Kidney glomerular epithelial cell (primary cell): ENCODE measurements at places on chromosomes 1 and 21.

DNA sequence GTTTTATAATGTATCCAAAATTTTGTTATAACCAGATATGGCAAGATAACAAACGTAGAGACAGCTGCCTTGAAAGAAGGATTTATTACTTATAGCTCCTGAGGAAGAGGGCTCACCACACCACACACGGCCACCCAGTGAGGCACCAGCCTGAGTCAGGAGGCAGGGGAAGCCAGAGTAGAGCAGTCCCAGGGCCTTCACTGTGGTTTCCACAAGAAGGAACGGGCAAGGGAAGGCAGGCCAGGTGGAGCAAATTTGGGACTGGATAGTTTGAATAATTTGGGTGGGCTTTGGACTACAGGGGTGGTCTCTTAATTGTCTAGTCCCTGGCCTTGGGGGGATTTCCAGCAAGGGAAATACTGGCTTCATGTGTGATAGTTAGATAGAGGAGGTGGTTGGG lies 72.5 kb downstream of the RRAGC start:
- DNase-seq = no peak

GRCh38 chr1:110434946-110435345 lies 16.0 kb upstream of the PROK1 start:
- no peak for DNase-seq

DNA sequence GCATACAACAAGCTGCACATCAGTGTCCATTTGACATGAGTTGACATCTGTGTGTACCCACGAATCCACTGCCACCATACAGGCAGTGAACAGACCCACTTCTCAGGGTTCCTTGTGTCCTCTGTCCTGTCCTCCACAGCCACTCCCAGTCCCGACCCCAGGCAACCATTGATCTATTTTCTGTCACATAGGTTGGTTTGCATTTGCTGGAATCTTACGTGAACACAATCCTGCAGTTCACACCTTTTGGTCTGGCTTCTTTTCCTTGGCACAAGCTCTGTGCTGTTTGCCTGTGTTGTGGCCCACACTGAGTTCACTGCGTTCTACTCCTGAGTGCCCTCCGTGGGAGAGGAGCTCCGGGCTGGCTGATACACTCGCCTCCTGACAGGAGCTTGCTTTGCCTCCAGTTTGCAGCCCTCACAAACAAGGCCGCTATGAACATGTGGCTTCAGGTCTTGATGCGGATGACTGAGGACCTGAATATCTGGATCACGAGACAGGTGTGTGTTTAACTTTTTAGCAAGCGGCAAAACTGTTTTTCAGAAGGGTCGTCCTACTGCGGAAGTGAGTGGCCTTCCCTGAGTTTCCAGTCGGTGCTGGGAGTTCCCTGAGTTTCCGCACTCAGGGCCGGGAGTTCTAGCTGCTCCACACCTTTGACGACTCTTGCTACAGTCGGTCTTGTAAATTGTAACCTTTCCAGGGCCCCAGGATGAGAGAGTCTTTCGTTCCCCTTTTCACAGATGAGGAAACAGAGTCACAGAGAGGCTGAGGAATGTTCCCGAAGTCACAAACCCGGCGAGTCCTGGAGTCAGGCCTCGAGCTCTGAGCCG lies 13.0 kb upstream of the COL18A1 start:
- no peak for DNase-seq

GRCh38 chr1:111172463-111172862 lies 28.0 kb downstream of the DENND2D start:
- DNase-seq = no peak

GRCh38 chr1:20729990-20730689 lies 2.4 kb downstream of the SH2D5 start:
- no peak for DNase-seq

DNA sequence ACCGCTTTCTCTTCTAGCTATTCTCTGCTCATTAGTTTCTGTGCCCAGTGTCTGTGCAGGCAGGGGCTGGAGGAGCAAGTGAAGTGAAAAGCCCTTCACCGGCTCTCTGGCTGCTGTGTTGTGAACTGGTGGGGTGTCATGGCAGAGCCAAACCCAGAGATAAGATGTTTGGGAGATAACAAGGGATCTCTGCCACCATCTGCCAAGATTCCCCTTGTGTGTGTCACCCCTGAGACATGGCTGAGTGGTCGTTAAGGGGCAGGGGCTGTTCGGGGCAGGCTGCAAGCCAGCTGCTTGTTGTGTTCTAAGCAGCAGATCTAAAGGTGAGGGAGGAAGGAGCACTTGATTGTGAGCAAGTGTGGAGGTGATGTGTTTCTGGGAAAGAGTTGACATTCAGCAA lies 24.5 kb downstream of the CNIH3 start:
- DNase-seq = no peak

DNA sequence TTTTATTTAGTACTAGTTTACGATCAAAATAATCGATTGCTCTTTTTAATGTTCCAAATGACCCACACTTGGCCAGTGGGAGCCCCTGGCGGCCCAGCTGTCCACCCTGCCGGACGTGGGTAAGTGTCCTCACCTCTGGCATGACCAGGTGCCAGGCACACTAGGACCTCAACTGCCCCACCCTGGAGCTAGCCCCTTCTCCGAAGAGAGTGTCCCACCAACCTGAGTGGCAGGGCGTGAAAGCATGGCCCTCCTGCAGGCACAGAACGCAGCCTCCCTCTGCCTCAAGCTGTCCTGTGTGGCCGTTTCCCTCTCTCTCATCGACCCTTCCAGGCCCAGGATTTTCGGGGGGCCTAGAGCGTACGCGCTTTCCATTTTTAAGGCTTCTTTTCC lies 32.9 kb upstream of the AGPAT3 start:
- DNase-seq = no peak

- DNase-seq = no peak
Observed at GRCh38 chr1:41764656-41765055, 154.1 kb downstream of the HIVEP3 start.

DNA sequence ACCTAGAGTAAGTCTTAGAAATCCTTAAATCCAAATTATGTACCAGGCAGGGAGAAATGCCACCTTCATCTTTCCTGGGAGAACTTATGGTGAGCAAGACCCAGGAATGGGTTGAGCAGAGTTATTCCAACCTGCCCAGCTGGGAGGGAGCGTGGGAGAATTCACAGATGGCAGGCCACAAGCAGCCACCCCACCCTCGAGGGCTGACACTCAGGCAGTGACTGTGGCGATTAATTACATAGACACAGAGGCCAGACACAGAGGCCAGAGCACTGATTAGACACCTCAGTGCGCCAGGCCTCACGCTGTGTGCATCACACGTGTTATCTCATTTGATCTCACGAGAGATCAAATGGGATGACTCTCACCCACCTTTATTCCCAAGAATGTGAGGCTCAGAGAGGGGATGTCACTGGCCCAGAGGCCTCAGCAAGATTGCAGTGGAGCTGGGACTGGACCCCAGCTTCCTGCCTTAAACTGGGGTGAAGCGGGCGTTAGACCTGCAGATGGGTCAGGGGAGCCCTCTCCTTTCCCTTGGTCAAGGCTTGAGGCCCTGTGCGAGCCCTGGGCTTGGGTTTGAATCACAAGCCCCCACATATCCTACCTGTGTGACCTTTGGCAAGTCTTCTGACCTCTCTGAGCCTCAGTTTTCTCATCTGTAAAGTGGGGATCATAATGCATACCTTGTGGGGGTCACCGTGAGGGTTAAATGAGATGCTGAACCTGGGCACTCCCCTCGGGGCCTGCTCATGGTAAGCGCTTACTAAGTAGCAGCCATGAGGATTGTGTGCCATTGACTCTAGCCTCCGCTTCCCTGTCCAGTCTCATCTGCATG lies 28.8 kb upstream of the PADI4 start:
- DNase-seq = no peak

- DNase-seq = no peak
Observed at GRCh38 chr21:44899768-44900558, 20.7 kb downstream of the ITGB2 start.

- DNase-seq = no peak
Observed at GRCh38 chr1:115726161-115726560, 42.4 kb downstream of the CASQ2 start.

GRCh38 chr1:150555971-150556865 lies 7.0 kb downstream of the ADAMTSL4 start:
- DNase-seq = no peak

DNA sequence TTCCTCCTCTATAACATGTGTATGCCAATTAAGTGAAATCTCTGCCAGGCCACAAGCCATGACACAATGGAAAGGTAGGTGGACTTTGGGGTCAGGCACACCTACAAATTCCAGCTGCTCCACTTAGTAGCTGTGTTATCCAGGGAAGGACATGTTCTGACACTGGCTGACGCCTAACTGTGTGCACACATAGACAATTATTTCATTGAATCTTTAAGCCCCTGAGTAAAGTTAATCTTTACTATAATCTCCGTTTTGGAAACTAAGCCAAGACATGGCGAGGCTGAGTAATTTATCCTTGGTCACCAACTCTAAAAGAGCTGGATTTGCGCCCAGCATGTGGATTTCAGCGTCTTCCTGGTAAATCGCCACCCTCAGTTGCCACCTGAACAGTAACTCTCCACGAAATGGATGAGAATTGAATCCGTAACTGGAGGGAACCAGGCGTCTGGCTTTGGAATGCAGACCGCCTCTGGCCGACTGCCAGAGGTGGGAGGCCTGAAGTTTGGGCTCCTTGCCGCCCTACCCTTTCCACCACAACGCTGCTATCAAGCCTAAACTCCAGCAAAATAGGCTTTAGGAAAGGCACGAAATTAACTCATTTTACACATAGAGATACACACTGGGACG lies 888 bp upstream of the SNRPE start:
- DNase-seq = peak; percentile 32

- DNase-seq = no peak
Observed at GRCh38 chr1:45490121-45490625, 790 bp downstream of the TESK2 start.

DNA sequence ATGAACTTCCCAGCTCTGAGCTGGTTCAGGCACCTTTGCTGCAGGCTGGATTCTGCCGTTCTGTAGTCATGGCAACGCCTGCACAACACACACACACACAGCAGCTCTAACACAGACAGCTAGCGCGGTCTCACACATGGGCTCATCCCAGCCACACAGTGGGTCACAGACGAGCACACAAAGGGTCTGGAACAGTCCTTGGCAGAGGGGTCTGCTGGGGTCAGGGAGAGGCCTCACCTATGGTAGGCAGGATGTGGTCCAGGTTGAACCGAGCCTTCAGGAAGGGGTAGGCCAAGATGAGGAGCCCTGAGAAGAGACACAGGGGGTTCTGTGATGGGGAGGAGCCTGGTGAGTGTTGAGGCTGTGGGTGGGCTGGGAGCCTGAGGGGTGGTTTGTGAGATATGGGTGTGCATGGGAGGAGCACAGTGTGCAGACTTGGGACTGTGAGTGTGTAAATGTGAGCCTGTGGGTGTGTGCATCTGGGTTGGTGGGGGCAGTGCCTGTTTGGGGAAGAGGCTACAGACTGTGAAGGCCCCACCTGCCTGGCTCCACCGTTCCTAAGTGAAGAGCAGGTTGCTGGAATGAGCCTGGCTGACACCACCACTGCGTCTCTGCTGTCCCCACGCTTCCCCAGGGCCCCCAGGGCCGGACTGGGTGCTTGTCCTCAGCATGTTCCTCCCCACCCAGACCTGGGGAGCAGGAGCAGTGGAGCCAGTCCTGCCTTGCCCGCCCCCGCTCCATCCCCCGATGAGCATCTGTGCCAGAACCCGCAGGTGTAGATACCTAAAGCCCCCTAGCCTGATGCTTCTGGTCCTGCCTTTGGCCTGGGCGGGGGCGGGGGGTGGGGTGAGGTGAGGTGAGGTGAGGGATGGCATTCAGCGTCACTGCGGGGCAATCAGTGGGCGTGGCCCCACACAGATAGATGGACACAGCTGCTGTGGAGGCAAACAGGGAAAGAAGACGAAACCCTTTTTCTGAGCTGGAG lies 1.5 kb downstream of the KNCN start:
- DNase-seq = no peak

GRCh38 chr1:185821612-185822385 lies 87.6 kb downstream of the HMCN1 start:
- DNase-seq = no peak

DNA sequence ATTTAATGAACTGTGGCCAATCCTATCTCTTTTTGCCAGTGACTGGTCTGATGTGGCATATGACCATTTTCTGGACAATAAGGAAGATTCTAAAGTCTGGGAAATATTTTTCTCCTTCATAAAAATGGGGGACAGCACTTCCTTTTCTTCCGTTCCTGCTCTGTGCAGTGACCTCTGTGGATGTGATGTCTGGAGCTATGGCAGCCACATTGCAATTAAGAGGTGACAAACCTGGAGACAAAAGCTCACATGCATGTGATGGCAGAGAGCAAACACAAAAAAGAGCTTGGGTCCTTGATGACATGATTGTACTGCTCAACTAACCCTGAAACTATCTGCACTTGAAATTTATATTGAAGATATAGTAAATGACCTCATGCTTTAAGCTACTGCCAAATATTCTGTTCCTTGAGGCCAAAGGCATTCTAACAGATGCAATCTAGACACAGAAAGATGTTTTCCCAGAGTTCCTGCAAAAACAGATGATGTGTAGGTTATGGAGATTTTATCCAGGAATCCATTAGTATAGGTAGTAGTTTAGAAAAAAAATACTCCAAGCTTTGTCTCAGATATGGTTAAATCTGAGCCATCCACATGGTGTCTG lies 2.2 kb upstream of the MAGI3 start:
- peak; percentile 2 for DNase-seq

DNA sequence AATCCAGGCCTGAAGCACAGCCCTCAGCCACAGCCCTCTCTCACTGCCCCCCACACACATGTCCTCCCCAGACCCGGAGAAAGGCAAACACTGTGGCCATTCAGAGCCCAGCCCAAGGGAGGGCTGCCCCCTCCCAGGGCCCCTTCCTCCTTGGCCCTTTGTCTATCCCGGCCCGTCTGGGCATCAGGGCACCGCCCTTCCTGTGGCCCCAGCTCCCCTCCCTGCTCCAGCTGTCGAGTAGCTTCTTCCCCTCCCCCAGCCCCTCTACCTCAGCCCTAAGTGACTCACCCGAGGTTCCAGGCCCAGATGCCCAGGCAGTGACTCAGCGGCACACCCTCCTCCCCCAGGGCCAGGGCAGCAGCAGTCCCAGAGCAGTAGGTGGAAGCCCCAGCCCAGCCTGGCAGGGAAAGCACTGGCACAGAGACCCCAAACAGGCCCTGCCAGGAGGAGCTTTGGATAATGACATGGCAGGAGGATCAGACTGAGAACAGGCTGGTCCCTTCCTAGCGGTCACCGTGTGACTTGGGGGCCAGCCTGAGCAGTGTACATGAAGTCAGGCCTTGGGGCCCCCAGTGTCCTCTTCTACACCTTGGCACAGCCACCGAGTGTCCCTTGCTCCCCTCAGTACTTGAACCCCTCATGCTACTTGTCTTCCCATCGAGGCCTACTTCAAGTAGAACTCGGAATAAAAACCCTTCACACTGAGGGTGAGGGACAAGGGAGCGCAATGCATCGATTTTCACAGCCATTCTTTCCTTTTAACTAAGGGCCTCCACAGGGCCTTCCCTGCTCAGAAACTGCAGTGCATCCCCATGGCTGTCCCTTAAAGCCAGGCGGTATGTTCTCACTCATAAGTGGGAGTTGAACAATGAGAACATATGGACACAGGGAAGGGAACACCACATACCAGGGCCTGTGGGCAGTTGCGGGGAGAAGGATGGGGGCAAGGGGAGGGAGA lies 1.0 kb upstream of the S100A2 start:
- DNase-seq = peak; percentile 99

DNA sequence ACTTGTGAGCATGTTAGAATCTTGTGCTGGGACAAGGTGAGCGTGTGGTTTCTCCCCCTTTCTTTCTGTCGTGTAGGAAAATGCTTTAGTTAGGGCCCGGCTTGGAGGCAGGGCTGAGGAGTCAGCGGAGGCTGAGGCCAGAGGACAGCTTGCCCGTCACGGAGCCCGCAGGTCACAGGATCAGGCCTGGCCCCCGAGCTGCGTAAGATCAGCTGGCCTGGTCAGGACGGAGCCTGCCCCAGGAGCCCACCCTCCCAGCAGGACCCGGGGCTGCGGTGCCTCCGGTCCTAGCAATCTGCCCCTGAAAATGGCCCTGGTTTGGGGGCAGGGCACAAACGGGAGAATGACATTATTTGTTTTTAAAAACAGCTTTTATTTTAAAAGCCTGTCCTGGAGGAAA lies 52.0 kb downstream of the PRDM16 start:
- DNase-seq = no peak
